Chondrocyte (in vitro differentiated cells): ENCODE measurements at places on chromosomes 3 and 15.

- DNase-seq: no peak
Measured at GRCh38 chr3:1228289-1228688, 135.5 kb downstream of the CNTN6 start.

- DNase-seq: no peak
Measured at GRCh38 chr3:148711981-148712666, 14.4 kb downstream of the AGTR1 start.

GRCh38 chr3:190366133-190366532 lies 21.8 kb upstream of the CLDN16 start:
- no peak for DNase-seq

- DNase-seq: no peak
Measured at GRCh38 chr15:98842973-98843285, 164.7 kb downstream of the PGPEP1L start.

DNA sequence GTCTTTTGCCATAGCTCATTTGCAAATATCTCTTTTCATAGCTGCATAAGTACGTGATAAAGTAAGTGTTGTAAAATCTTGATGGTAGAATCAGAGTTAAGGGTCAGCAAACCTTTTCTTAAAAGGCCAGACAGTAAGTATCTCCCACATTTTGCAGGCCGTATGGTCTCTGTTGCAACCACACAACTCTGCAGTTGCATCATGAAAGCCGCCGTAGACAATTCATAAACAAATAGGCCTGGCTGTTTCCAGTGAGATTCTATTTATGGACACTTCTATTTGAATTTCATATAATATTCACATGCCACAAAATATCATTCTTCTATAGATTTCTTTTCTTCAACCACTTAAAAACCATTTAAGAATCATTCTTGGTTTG lies 248.5 kb downstream of the TLE3 start:
- DNase-seq: no peak
